Naive B cell (primary cell): ENCODE measurements at places on chromosomes 11 and 22.

- DNase-seq, result no peak
Measured at GRCh38 chr22:17307566-17307965, 61.7 kb upstream of the CECR2 start.

GRCh38 chr11:13339195-13340153, 61.9 kb downstream of the BMAL1 start:
- DNase-seq, result no peak

GRCh38 chr22:33299245-33299956, 241.2 kb upstream of the SYN3 start:
- DNase-seq, result peak; percentile 83

- DNase-seq, result no peak
Measured at GRCh38 chr22:19353363-19354131, 62.0 kb upstream of the CLTCL1 start.

DNA sequence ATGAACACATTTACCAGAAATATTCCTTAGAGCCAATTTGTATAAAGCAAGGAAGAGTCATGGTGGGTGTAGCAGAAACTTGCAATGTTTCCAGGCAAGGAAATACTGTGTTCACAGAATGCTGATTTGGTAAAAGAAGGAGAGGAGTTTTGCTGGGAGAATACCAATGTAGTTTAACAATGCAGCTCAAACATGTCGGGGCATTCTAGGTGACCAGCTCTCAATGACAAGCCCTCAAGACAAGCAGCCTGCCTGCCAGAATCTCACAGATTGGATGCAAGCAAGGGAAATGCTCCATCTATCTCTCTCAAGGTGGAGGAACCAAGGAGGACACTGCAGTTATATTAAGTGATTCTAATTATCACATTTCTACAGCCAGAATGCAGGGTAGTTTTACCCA, 190.4 kb downstream of the MAML2 start:
- no peak for DNase-seq
